ENCODE measurements at places on chromosomes 2 and 18.

- DNase-seq: no peak
Measured at GRCh38 chr2:126990200-126990599, 91.5 kb downstream of the TEX51 start.

DNA sequence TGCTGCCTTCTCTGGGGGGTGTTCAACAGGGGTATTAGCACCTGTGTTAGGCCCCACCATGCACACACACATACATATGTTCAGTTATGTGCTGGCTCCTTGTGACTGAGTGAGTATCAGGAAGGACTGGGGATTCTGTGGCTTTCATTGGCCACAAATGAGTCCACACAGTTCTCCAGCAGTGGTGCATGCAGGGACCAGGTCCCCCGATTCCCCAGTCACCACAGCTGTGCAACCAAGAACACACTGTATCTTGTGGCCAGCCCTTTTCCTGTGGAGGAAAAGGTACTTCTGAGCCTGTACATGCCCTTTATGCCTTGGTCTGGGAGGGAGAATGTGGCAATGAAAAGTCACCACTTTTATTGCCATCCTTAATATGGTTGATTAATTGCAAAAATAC is 74.9 kb upstream of the KLF7 start:
- no peak for DNase-seq

DNA sequence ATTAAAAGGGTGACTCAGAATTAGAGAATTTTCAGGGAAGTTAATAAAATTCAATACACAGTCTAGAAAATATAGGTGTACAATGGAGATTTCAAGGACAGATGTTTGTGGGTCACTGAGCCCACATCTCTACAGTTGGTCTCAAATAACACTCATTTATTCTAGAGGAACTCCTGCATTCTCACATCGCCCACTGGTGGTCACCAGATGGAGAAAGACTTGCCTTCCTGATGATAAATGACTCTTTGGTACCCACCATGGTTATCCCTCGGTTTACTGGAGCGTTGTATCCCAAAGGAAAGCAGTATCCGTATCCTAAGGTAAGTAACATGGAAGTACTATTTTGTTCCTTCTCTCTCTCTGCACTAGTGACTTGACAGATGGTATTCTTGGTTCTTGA is 1297.1 kb downstream of the DPP10 start:
- no peak for DNase-seq

GRCh38 chr2:109080757-109081156 is 48.2 kb upstream of the SH3RF3 start:
- DNase-seq: no peak

GRCh38 chr2:237749961-237750360 is 48.6 kb upstream of the RBM44 start:
- no peak for DNase-seq

GRCh38 chr2:174597345-174598047 is at the start of gene WIPF1:
WIPF1 (minus strand) TSS chr2:174597804; CDS start chr2:174585573, 12,231 bp downstream.
- peak; percentile 69 for DNase-seq

DNA sequence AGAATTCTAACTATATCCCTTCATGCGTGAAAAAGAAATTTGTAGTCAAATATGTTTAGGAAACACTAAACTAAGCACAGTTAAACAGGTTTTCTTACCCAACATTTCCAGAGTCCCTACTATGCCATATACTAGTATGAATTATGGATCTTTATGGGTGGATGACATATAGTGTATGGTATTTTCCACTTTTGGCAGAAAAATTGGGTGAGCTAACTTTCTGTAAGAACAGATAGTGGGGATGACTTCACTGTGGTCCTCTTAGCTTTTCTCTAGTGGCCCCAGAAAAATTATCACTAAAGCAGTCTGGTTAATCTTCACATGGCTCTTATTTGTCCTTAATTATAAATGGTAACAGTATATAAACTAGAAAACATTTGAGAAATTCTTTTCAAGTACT is 240.0 kb upstream of the GULP1 start:
- DNase-seq: no peak

GRCh38 chr2:38598991-38599295 is 3.8 kb downstream of the HNRNPLL start:
- no peak for DNase-seq

GRCh38 chr18:23227726-23228070 is 92.4 kb downstream of the CABLES1 start:
- no peak for DNase-seq

- no peak for DNase-seq
Measured at GRCh38 chr18:12929477-12930083, 18.2 kb upstream of the SEH1L start.

- no peak for DNase-seq
Measured at GRCh38 chr2:57878171-57878865, 168.3 kb upstream of the VRK2 start.

DNA sequence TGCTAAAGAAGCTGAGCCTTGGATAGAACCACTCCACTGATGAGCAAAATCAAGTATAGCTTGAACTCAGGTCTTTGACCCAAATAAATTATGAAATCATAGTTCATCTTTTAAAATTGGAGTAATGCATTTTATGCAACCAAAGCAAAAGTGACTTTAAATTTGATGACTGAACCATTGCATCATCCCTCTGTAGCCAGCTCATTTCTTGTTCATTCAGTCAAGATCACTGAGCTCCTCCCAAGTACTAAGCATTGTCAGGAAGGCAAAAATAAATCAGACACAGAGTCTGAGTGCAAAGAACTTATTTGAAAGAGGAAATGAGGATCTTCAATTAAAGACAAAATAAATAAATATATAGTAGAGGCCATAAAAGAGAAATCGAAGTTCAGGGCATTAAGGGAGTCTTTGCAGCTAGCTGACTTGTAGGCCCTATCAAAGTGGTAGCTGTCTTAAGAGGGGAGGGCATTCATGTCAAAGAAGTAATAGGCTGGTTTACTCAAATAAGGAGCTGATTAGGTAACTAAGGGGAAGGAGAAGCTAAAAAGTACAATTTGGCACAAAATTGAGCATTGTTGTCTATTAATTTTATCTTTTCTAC is 411.8 kb downstream of the MTX2 start:
- DNase-seq: no peak
